MCF 10A (cell line): ENCODE measurements at places on chromosomes 3 and 15. TPM values are rescaled to one million over a fixed set of nuclear protein-coding genes. Genes with fewer than 3 reads are reported as not detected.

Gene TRPC1
- total RNA-seq = 9.2 and 15.2 TPM in 2 replicates

Gene RNU6-1
- total RNA-seq = not detected in 2 replicates

Gene HES1
- 34.6 and 37.8 TPM in 2 replicates for total RNA-seq

Gene SCN10A
- total RNA-seq = not detected in 2 replicates

Gene SMCO1
- not detected in 2 replicates for total RNA-seq

Gene ULK4
- 6.9 and 7.8 TPM in 2 replicates for total RNA-seq

Gene LRRC2
- not detected in 2 replicates for total RNA-seq

DNA sequence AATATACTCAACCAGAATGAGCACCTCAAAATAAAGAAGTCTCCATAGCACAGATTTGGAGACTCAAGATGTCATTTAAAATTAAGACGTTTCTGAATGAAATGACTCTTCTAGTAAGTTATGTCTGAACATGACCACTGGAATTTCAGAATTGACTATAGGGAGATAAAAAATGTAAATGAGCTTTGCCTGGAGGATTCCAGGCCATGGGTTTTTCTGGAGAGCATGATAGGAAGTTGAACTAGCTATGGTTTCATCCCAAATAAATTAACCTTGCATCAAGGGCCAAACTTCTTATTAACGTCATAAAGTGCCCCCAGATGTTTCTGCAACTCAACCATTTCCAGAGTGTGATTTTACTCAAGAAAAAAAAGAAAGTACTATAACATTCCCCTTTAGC is 222.6 kb upstream of the NR2F2 start:
- DNase-seq = no peak

GRCh38 chr3:151976211-151977050 is 103.0 kb downstream of the SUCNR1 start:
- peak; percentile 87 for DNase-seq

- DNase-seq = no peak
These were observed 1141.0 kb downstream of the IGSF11 start for GRCh38 chr3:117893638-117894037.

- no peak for DNase-seq
These were observed at the start of gene GADL1 for GRCh38 chr3:30894521-30895251. TSS of gene GADL1 (minus strand) at chr3:30894661. CDS start at chr3:30894614, 47 bp downstream.

DNA sequence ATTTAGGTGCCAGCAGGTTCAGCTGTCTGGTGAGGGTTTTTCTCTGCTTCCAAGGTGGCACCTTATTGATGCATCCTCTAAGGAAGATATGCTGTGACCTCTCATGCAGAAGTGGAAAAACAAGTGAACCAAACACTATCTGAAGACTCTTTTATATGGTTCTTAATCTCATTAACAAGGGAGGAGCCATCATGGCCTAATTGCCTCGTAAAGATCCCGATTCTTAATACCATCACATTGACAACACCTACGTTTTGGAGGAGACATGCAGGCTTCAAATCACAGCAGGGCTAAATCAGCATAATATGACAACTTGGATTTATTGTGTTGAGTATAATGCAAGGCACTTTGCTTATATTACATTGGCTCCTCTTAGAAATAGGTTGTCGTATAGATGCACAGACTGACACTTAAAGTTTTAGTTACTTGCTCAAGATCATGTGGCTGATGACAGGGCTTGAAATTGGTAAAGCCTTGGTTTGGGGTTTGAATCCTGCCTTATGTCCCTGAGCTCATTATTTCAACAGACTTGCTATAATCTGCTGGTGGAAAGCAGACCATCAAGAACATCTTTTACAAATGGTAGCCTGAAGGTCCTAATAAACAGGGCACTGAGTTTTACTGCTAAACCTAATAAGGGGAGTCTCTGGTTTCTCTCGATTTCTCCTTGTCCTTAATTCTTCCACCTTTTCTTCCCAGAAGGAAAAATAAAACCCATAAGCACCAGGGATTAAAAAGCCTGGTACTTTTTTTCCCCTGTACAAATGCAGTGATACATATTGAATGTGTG is 88.2 kb downstream of the PTPRG start:
- no peak for DNase-seq

DNA sequence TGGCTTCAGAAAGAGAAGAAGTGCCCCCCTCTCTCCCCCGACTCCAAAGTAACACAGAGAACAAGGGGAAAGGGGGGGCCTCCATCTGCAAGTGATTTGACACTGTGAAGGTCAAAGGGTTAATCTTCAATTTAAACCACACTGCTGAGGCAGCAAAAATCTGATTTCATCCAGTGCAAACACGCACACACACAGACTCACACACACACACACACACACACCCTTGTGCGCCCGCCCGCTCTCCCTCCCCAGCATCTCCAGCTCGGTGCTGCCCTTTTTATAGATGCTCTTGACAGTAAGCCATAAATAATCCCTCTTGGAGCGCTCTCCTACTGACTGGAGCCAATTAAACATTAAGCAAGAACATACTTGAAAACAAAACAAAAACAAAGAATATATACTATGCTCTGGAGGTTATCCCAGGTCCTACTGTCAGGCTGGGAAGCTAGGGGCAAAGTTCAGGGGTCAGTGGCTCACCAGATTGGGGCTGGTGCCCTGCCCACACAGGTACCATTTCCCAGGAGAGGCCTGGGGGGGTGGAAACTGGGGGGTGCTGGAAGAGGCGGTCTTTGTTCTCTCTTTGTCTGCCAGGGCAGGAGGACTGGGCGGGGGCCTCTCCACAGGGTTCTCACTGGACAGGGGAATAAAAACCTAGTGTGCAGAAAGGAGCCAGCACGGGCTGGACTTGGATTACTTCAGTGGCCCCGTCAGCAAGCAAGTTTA is 16.3 kb downstream of the BMF start:
- DNase-seq = no peak

DNA sequence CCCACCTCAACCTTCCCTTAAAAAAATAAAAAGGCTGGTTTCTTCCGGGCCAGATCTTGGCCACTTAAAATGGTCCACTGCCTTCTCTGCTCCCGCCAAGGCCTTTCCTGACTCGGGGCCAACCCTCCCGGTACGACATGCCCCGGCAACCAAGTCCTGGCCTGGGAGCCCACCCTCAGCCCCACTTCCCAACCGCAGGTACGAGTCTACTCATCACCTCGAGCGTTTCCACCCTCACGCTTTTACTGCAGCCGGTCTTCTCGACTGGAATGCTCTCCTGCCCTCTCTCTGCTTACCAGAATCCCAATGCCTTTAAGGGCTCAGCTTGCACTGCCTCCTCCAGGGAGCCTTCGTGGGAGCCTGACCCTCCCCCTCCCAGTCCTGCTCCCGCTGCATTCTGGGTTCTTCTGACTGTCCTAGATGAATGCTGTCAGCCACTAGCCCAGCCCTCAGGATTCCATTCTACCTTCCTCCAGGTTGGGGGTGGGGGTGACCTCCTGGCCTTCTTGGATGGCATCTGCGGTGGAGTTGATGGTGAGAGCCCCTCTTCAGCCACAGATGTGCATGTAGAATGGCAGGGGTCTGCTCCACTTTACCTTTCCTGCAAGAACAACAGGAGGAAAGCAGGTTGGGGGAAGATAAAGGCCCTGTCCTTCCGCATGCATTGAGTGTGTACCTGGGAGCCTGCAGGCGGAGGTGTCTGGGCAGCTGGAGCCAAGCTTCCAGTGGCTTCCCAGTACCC is 1.1 kb upstream of the CSRNP1 start:
- DNase-seq = peak; percentile 31

GRCh38 chr3:3286014-3286413 is 106.5 kb upstream of the CRBN start:
- DNase-seq = no peak

DNA sequence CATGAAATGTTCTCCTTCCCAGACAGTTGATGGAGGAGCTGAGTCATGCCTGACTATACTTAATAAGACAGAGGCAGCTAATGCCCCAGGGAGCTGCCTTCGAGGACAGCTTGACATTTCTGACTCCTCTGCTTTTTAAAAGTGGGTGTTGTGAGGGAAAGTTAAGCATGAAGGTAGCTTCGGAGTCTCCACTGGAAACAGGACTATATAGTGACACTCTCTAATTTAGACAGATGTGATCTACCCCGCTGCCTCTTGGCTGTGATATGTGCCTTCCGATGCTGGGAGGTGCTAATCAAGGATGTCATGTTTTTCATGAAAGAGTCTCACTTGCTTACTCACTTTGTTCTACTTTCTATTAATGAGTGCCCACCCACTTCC is 72.7 kb downstream of the IL1RAP start:
- peak; percentile 78 for DNase-seq

GRCh38 chr3:147372525-147373027 is 33.8 kb downstream of the ZIC4 start:
- no peak for DNase-seq

GRCh38 chr3:160448845-160449635 is 546 bp downstream of the TRIM59 start:
- peak; percentile 46 for DNase-seq

DNA sequence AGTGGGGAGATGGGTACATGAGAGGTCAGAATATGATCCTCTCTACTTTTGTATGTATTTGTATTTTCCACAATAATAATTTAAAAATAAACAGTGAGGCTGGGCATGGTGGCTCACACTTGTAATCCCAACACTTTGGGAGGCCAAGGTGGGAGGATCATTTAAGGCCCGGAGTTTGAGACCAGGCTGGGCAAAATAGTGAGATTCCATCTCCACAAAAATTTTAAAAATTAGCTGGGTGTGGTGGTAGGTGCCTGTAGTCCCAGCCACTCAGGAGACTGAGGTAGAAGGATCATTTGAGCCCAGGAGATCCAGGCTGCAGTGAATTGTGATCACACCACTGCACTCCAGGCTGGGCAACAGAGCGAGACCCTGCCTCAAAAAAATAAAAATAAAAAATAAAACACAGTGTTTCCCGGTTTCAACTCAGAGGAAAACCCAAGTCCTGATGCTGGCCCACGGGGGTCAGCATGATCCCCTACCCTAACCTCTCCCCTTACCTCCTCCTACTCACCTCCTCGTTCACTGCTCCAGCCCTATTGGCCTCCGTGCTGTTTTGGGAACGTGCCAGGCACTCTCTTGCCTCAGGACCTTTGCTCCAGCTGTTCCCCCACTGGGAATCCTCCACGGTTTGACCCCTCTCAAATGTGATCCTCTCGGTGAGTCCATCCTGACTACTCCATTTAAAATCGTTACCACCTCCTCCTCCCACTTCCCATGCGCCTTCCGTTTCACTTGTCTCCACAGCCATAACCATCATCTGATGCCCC is 2.9 kb upstream of the KLHL40 start:
- no peak for DNase-seq

DNA sequence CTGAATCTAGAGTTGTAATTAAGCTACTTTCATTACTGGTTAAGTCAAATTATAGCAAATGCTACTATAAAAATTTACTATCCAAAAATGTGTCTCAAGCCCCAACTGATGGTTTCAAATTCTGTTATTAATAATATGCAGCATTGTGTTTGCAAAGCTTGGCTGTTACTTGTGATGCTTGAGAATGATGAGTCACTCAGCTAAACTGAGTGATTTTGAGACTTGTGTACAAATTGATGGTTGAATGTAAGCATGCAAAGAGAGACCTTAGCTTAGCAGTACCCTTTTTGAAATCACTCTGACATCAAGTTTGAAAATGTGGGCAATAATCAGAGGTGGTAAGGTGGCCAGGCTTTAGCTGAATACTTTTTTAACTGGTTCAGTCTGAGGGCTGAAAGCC is 27.6 kb downstream of the OPA1 start:
- peak; percentile 17 for DNase-seq

DNA sequence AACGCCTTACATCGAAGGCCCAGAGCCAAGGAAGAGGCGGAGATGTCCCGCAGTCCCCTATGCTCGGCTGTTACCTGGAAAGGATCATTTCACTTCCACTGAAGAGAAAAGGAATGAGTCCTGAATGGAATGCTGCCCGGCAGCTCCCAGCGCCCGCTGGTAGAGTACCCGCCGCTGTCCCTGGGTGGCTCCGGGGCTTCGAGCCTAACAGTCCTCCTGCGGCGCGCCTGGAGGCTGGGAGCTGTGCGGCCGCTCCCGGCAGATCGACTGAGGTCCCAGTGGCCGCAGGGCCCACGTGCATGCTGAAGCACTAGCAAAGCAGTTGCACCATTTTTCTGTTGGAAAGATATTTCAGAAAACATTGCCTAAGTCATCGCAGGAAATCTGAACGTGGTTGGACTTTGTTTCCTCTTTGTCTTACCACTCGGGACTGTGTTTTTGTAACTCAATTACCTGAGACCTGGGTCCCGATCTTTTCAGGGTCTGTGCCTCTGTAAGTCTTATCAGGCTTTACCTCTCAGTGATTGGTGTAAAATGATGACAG is 984 bp downstream of the RNU6-1 start:
- no peak for DNase-seq

- DNase-seq = peak; percentile 59
These were observed 7.3 kb upstream of the LEKR1 start for GRCh38 chr3:156818890-156819289.

DNA sequence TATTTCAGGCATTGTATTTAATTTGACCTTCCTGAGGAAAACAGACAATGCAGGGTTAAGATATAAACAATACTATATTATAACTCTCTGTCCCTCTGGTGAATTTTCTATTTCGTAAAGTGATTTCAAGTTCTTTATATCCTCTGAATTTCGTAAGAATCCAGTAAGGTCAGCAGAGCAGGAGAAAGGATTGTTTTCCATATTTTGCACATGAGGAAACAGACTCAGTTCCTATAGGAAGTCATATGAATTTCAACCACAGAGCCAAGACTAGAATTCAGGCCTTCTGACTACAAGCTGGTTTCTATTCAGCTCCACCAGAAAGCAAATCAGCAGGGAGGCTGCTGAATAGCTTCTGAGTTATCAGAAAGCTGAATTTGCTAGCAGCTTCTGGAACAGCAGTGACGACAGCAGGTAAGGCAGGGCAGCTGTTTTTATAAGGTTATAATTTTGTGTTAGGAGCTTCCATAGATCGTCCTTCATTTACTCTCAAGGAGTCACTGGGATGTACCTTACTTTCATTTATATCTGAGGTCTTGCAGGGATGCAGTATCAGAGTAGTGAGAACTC is 11.1 kb upstream of the PLAAT1 start:
- DNase-seq = no peak

- DNase-seq = no peak
These were observed 45.0 kb downstream of the SNRK start for GRCh38 chr3:43331381-43331780.

- DNase-seq = peak; percentile 85
These were observed 21.6 kb downstream of the ACSBG1 start for GRCh38 chr15:78212546-78213424.
